ENCODE measurements at places on chromosomes 16 and 17. TPM values are rescaled to one million over a fixed set of nuclear protein-coding genes. Genes with fewer than 3 reads are reported as not detected.

DNA sequence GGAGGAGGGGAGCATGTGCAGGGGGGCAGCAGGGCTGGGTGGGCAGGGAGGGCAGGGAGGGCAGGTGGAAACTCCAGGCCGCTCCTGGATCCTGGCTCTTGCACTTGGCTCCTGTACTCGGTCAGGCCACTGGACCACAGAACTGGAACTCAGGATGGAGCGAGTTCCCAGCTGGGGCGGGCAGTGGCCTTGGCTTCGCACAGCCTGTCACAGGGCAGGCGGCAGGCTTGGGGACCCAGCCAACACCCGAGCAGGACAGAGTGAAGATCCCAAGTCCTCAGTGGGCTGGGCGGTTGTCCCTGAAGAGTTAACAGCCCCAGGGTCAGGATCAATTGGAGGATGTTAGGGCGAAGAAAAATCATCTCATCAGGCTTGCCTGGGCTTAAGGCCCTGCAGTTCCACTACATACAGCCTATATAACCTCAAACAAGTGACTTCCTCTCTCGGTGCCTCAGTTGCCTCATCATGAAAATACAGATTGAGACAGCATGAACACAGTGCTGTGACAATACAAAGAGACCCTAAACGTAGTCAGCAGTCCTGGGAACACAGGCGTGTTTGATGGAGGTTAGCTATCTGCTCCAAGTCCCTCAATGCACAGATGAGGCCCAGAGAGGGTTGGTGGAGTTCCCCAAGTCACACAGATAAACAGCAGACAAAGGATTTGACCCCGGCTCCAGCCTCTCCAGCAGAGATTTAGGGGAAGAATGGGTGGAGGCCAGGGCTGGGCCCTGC lies 21.9 kb downstream of the ZNF423 start:
- peak; percentile 89 for DNase-seq

SLC13A2 gene
- not detected for total RNA-seq

RSKR gene
- 10.1 TPM for total RNA-seq

KRT16 gene
- total RNA-seq: not detected

HOXB7 gene
- 3.0 TPM for total RNA-seq

AOC2 gene
- 1.2 TPM for total RNA-seq
